Esophagus squamous epithelium (tissue), 5 donors: ENCODE measurements at places on chromosomes 11 and 22. TPM values are rescaled to one million over a fixed set of nuclear protein-coding genes. Genes with fewer than 3 reads are reported as not detected.

- no peaks in the 10 kb centered on the region for H3K27me3 ChIP-seq
- no peak overlapping the region for H3K4me3 ChIP-seq
- H3K36me3 ChIP-seq: no peaks in the 10 kb centered on the region
- H3K4me1 ChIP-seq: no peaks in the 10 kb centered on the region
- H3K27ac ChIP-seq: no peak overlapping the region
- DNase-seq: no peak
Observed at GRCh38 chr11:104372111-104372510, 208.2 kb upstream of the PDGFD start.

DNA sequence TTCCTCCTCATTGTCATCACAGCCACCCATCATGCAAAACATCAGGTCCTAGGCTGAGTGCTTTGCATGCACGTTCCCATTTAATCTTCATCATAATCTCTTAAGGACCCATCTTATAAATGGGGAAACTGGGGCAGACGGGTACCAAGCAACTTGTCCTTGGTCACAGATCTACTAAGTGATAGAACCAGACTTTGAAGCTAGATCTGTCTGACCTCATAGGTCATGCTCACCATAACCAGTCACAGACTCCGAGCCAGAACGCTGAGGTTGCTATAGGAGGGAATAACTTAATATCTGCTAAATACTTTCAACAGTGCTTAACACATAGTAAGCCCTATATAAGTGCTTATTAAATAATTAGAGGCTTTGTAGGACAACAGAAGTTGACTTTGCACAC is 37.7 kb downstream of the POU2AF3 start:
- H3K4me3 ChIP-seq: no peak overlapping the region
- no peaks in the 10 kb centered on the region for H3K4me1 ChIP-seq
- H3K36me3 ChIP-seq: no peaks in the 10 kb centered on the region
- no peak for DNase-seq

GRCh38 chr11:91800208-91800914 is 424.3 kb upstream of the FAT3 start:
- H3K36me3 ChIP-seq: no peaks in the 10 kb centered on the region
- no peaks in the 10 kb centered on the region for H3K27me3 ChIP-seq
- no peak for DNase-seq
- H3K4me3 ChIP-seq: no peak overlapping the region

DNA sequence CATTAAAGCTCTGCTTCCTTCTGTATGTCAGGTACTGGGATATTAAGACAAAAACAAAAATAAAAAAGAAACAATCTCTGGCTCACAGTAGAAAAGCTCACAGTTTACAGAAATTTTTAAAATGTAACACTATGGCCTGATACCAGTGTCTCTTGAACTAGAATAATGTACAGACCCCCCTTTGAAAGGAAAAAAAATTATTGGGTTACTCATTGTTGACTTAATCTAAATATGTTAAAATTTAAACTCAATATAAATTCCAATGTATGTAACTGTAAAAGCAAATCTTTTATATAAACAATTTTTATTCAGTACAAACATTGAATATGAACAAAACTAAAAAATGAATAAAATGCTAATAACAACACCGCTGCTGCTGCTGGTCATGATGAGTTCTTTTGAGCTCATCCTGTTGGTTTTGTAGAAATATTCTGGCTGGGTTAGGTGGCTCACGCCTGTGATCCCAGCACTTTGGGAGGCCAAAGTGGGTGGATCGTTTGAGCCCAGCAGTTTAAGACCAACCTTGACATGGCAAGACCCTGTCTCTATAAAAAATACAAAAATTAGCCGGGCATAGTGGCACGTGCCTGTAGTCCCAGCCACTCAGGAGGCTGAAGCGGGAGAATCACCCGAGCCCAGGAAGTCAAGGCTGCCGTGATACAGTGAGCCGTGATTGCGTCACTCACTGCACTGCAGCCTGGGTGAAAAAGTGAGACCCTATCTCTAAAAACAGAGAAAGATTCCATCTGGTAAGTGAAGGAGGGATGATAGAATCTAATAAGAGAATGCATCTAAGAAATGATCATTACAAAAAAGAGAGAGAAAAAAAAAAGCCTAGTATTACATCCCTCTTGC is 11.8 kb upstream of the KCNE3 start:
- H3K36me3 ChIP-seq: no peaks in the 10 kb centered on the region
- no peaks in the 10 kb centered on the region for H3K27me3 ChIP-seq
- H3K27ac ChIP-seq: no peak overlapping the region
- DNase-seq: no peak
- H3K4me3 ChIP-seq: no peak overlapping the region
- H3K4me1 ChIP-seq: no peaks in the 10 kb centered on the region

DNA sequence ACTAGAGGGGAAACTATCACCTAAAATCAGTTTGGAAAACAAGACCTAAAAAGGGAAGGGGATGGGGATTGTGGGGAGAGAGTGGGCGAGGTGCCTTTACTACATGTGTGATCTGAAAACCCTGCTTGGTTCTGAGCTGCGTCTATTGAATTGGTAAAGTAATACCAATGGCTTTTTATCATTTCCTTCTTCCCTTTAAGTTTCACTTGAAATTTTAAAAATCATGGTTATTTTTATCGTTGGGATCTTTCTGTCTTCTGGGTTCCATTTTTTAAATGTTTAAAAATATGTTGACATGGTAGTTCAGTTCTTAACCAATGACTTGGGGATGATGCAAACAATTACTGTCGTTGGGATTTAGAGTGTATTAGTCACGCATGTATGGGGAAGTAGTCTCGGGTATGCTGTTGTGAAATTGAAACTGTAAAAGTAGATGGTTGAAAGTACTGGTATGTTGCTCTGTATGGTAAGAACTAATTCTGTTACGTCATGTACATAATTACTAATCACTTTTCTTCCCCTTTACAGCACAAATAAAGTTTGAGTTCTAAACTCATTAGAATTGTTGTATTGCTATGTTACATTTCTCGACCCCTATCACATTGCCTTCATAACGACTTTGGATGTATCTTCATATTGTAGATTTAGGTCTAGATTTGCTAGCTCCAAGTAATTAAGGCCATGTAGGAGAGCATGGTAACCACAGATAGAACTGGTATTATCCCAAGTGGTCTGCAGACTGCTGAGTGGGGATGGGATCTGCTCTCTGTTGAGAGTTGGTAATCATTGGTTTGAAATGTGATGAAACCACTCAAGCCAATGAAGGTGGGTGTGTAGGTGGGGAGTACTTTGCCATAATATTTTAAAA is 3.6 kb downstream of the NEAT1 start:
- H3K4me1 ChIP-seq: peaks cover 55% of the 10 kb centered on the region
- H3K4me3 ChIP-seq: peak overlapping the region; percentile 95
- DNase-seq: no peak
- H3K27me3 ChIP-seq: no peaks in the 10 kb centered on the region
- peaks cover 46% of the 10 kb centered on the region for H3K36me3 ChIP-seq

MGAT3 gene
- total RNA-seq: 0.97 TPM

B3GAT1 gene
- total RNA-seq: not detected

BATF2 gene
- total RNA-seq: not detected

EFEMP2 gene
- total RNA-seq: 12.3 TPM

ALG9 gene
- 29.4 TPM for total RNA-seq
